ENCODE measurements at places on chromosomes 5 and 9.

- DNase-seq = no peak
Measured at GRCh38 chr5:1002836-1003235, 5.8 kb upstream of the NKD2 start.

DNA sequence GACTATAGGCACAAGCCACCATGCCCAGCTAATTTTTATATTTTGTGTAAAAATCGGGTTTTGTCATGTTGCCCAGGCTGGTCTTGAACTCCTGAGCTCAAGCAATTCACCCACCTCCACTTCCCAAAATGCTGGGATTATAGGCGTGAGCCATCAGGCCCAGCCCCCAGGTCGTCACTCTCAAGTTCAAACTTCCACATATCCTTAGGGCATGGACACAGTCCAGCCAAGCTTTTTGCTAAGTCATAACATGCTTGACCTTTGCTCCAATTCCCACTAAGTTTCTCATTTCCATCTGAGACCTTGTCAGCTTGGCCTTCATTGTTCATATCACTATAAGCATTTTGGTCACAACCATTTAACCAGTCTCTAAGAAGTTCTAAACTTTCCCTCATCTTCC, 43.9 kb upstream of the ARAP3 start:
- no peak for DNase-seq

GRCh38 chr9:93569621-93570174, 6.7 kb upstream of the PHF2 start:
- DNase-seq = no peak

DNA sequence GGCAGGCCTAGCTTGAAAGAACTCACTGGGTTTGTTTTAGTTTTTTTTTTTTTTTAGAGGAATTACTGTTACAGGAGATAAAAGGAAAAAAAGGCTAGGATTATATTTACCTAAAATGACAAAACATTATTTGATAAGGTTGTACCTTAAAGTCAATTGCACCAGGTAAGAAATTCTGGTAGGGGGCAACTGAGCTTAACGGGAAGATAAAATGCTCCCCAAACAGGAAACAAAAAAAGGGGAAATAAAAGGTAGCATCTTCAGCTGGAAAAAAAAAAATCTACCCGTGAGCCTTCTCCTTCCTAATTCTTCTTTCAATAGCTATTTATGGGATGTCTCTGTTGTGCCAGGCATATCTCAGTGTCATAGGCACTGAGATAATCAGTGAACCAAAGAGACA, 164.5 kb downstream of the PIK3R1 start:
- no peak for DNase-seq

GRCh38 chr9:134591573-134591981, 50.0 kb upstream of the COL5A1 start:
- no peak for DNase-seq

GRCh38 chr5:133363807-133364587, 248.3 kb downstream of the FSTL4 start:
- DNase-seq = no peak

- no peak for DNase-seq
Measured at GRCh38 chr5:1673042-1673677, 126.5 kb downstream of the MRPL36 start.

- DNase-seq = no peak
Measured at GRCh38 chr9:127050591-127051001, 71.8 kb downstream of the ANGPTL2 start.

DNA sequence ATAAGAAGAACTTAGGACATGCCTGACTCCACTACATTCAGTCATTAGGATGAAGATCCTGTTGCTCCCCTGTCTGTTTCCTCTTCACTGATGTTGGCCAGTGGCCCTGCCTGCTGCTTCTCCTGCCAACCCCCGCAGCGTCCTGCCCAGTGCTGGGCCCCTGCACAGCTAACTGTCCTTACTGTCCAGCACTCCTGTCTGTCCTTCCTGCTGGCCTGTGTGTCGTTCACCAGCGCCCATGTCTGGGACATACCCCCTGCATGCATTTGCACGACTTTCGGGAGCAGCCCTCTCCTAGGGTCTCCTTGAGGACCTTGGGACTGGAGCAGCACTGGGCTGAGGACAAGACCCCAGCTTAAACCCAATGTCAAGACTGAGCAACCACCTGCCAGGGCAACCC, 547.6 kb downstream of the BNC2 start:
- DNase-seq = no peak

GRCh38 chr9:129422843-129423192, 198.1 kb downstream of the C9orf50 start:
- DNase-seq = no peak

- DNase-seq = no peak
Measured at GRCh38 chr5:173670130-173670651, 53.7 kb upstream of the BOD1 start.

GRCh38 chr9:129343424-129344375, 165.6 kb upstream of the IER5L start:
- no peak for DNase-seq

- DNase-seq = no peak
Measured at GRCh38 chr5:2030131-2030530, 147.4 kb upstream of the IRX4 start.

- DNase-seq = no peak
Measured at GRCh38 chr5:115616472-115616871, 9.4 kb downstream of the TMED7 start.

DNA sequence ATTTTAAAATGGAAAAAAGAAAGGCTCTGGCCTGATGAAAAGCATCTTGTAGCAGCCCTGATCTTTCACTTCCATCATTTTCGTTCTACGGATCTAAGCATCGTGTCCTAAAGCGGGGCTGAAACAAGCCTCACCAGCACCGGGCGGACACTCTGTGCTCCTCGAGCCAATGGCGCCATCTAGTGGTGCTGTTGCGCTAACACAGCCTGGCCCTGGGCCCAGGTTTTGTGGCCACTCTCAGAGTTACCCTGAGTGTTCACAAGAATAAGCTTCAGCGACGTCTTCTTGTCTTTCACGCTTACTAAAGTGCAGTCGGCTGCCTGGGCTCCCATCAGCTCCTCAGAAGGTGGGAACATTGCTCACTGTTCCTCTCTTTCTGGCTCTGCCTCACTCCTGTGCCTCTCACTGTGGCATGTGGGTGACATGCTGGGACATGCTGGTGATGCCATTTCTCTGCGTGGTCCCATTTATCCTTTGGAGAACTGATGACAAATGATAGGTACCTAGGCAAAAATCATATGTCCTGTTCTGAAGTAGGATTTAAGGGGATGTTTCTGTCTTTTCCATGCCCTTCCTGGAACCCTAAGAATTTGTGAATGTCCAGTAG, 32.7 kb downstream of the DMRT3 start:
- peak; percentile 88 for DNase-seq

DNA sequence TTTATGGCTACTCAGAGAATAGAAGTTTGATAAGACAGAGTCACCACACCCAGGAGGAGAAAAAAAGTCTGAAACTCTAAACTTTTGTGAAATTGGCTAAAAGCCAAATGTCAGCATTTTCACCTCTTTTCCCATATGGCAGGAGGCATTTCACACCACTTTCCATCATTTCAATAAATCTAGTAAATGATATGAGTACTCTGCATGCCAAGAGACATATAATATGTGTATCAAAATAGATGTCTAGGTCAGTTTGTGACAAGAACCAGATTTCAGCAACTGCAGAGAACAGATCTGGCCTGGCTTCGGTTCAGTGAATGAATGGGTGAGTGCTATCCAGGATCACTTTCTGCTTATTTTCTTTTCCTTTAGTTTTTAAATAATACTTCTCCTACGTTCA, 470.8 kb downstream of the ENC1 start:
- DNase-seq = no peak

DNA sequence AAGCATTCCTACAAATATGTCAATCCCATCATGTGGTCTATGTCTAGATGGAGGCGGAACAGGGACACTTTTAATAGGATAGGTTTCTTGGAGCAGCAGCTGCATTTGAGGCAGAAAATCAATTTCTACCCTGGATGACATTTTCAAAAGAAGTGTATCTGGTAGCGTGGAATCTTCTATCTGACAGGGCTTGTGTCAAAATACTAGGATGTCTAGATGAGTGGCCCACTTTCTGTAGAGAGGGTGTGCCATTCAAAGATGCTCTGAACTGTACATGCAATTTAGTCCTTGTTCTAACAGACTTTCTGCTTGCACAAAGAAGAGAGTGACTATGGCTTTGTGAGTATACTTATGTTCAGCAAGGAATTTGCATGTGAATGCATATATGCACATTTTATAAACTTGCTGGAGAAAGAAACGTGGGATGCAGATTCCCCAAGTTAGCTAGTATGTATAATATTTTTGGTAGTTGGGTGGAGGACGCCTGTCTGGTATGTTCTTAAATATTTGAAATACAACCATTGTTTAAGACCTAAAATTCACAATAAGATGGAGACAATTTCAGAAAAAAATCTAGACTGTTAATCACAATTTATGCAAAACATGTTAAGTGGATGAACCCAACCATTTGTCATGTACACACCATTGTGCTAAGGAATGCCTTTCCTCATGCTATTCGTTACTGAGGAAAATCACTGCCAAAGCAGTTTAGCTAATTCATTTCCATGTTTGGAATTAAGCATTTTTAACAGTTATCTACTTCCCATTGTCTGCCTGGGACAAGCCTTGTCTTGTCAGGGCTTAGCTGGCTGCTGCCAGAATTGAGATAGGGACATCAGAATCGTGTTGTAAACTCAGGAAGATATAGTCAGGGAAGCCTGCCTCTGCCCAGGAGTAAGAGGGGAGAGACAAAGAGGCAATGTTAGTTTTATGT, 129.1 kb upstream of the MEF2C start:
- no peak for DNase-seq

DNA sequence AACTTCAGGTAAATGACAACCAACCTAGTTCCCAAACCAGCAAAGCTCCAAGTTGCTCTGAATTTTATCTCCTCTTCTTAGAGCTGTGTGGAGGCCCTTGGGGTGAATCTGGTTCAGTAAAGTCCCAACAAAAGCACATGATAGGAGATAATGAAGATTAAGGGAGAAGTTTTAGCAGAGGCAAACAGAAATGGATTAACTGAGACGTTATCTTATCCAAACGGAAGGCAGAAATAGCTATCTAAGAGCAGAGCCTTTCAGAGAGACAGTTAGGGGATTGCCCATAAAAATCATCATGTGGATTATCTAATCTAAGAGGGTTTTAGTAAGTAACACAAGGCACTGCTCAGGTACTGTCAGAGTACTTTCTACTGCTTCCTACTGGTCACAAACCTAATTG, 183.9 kb upstream of the ZNF618 start:
- no peak for DNase-seq

- no peak for DNase-seq
Measured at GRCh38 chr5:16561660-16562059, 55.1 kb downstream of the RETREG1 start.

GRCh38 chr5:168603746-168604145, 24.6 kb upstream of the PANK3 start:
- no peak for DNase-seq

DNA sequence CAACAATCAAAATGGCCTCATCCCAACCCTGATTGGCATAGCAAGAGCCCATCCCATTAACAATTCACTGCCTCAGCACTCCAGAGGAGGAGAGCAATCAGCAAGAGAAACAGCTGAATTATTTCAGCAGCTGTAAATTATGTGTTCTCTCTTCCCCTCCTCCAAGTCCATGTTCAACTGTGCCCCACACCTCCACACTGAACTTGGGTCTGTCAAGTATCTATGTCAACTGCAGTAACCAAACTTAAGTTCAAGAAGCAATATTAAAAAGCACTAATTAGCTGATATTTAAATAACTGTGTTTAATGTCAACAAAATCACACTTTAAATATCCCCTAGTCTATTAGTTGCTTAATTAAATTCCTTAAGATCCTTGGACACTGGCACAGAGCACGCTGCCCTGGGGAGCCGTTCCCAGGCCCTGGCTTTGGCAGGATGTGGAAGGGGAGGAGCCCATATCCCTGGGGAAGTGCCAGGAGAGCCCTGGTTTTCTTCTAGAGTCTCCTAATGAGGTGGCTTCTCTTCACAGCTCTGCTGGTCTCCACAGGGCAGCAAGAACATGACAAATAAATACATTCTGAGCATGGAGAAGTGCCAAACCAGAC, 50.6 kb downstream of the SIL1 start:
- no peak for DNase-seq

- DNase-seq = no peak
Measured at GRCh38 chr9:137357166-137357565, 55.1 kb upstream of the NRARP start.

- DNase-seq = peak; percentile 68
Measured at GRCh38 chr9:112751056-112751795, 666 bp downstream of the SNX30 start.

- DNase-seq = no peak
Measured at GRCh38 chr9:111150181-111150580, 111.9 kb upstream of the LPAR1 start.

DNA sequence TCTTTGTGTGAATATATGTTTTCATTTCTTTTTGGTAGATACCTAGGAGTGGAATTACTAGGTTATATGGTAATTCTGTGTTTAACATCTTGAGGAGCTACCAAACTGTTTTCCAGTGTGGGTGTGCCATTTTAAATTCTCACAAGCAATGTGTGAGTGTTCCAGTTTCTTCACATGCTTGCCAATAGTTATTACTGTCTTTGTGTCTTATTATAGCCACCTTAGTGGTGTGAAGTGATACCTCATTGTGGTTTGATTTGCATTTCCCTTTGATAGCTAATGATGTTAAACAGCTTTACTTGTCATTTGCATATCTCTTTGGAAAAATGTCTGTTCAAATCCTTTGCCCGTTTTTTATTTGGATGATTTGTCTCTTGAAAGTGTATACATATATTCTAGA, 513.0 kb downstream of the TMEM38B start:
- no peak for DNase-seq

GRCh38 chr5:54090495-54091120, 219.8 kb downstream of the ARL15 start:
- no peak for DNase-seq

- no peak for DNase-seq
Measured at GRCh38 chr5:167916261-167916691, 375.2 kb upstream of the WWC1 start.

DNA sequence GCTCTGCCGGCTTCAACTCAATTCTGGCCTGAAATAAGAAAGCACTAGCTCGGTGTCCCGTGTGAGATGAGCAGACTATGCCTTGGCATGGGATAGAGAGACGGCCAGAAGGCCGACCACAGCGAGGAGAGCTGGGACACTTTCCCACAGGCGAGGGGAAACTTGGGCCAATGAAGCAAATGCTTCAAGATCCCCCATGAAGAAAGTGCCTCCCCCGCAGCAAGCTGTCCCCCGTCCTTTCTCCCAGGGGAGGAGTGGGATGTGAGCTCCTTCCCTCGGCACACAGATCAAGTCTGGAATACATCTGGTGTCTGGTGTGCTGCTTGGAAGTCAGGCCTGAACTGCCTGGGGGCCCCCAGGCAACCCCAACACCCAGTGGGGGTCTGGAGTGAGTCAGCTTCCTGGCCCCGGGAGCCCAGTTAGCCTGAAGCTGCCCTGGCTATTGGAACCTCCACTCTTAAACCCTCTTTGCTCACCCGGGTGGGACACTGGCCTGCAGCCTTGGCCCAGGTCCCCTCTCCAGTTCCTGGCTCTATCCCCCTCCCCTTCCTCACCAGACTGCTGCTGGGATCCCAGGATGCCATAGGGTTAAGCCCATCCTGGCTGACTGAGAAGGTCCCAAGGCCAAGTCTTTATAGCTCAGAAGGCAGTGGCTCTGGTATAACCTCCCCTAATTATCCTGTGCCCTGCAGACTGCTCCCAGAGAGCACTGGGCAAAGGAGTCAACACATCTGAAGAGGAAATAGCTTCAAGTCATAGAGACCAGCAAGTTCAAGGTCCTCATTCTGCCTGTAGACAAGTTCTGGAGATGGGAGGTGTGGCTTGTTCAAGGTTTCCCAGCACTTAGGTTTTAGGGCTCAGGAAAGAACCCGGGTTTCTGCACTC, 205.3 kb downstream of the TTLL11 start:
- DNase-seq = no peak

GRCh38 chr5:982377-983237, 26.0 kb upstream of the NKD2 start:
- peak; percentile 55 for DNase-seq
